H7 (cell line): ENCODE measurements at places on chromosomes 1 and 21.

- DNase-seq, result peak; percentile 10
Observed at GRCh38 chr1:6923012-6923411, 137.8 kb downstream of the CAMTA1 start.

DNA sequence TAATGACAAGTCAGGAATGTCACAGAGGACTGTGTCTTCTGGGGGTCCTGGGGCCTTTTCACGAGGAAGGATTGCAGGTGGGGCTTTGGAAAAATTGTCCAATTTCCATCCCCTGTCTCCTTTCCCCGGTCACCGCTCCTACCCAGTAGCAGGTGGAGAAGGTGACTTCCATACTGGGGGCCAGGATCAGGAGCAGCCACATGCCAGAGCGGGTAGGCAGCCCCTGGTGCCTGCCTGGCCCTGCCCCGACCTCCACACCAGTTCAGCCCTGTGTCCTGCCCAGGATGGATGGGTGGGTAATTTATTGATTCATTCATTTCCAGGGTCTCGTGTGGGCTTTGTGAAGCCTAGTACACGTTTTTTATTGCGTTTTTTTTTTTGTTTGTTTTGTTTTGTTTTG, 51.7 kb downstream of the PRKCZ start:
- DNase-seq, result no peak

DNA sequence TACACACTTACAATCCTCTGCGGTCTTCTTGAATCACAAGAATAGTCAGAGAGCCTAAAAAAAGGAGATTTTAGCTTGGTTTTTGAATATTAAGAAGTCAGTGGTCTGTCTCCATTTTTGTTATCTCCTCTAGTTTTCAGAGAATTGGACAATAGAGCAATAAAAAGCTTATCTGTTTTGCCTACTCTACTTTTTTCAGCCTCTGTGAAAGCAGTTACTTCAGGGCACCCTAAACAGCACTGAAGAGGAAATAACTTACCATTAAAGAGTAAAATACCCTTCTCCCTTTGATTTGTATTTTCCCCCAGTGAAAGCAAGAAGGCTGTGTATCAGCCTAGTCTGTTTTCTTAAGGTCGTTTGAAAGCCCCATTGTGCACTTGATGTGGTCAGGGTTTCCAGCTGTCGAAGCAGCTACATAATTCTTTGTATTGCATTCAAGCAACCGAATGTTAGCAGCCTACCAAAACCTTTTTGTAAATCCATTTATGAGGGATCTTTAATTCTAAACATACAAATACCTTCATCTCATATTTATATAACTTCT, 1.0 kb downstream of the NTMT2 start:
- no peak for DNase-seq

GRCh38 chr21:15149600-15150224, 84.9 kb upstream of the NRIP1 start:
- no peak for DNase-seq

GRCh38 chr1:89905395-89906058, 84.7 kb downstream of the LRRC8D start:
- DNase-seq, result peak; percentile 26

DNA sequence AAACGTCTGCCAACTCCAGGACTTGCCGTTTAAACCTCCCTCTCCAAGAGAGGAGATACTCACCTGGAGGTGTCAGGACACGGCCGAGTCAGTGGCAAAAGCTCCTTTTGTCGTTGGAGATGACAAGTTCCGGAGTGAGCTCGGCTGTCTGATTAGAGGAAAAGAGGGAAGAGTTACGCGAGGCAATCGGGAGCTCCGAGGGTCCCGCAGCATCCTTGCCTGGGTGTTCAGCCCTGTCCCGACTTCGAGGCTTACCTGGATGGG, 497 bp downstream of the ID3 start:
- DNase-seq, result no peak

- no peak for DNase-seq
Observed at GRCh38 chr1:113947388-113948107, 18.4 kb downstream of the HIPK1 start.

GRCh38 chr1:202283991-202284390, 57.7 kb downstream of the UBE2T start:
- no peak for DNase-seq

DNA sequence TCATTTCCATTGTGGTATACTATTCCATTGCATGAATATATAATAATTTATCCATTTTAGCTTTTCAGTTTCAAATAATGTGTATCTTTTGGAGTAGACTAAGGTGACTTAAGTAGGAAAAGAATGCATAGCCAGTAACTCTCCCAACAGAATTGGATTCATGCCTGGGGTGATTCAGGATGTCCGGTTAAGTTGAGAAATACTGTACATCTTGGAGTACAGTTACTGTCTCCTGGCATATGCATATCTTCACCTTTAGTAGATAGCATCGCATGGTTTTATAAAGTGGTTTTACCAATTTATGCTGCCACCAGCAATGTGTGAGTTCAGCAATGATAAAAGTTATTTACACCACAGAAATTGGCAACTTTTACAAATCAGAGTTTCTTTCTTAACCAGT, 18.6 kb upstream of the SLC6A9 start:
- DNase-seq, result no peak

- no peak for DNase-seq
Observed at GRCh38 chr21:33584455-33584854, 4.0 kb downstream of the DONSON start.

- DNase-seq, result no peak
Observed at GRCh38 chr21:26761174-26761915, 83.9 kb downstream of the ADAMTS1 start.

DNA sequence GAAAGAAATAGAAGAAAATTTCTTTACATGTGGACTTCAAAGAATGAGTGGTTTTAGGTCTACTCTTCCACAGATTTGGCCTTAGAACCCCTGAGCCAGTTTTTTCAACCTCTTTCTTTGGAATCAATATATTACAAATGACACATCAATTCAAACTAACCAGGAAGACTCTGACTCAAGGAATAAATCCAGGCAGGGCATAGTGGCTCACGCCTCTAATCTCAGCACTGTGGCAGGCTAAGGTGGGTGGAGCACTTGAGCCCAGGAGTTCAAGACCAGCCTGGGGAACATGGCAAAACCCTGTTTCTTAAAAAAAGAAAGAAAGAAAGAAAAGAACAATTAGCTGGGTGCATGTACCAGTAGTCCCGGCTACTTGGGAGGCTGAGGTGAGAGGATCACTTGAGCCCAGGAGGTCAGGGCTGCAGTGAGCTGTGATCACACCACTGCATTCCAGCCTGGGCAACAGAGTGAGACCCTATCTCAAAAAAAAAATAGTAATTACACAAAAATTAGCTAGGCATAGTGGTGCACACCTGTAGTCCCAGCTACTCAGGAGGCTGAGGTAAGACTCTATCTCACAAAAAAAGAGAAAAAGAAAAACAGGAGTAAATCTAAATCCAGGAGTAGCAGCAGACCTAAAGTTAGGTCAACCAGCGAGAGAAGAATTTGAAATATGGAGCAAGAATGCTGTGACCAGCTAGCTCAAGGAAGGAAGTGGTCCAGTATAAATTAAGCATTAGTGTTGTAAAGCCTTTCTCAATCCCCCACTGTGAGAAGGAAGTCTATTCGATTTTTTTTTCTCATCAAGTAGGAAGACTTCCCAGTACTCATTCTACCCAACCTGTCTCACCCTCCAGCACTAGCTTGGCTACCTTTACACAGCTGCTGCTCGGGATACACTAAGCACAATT, 1.9 kb downstream of the SORT1 start:
- DNase-seq, result no peak

DNA sequence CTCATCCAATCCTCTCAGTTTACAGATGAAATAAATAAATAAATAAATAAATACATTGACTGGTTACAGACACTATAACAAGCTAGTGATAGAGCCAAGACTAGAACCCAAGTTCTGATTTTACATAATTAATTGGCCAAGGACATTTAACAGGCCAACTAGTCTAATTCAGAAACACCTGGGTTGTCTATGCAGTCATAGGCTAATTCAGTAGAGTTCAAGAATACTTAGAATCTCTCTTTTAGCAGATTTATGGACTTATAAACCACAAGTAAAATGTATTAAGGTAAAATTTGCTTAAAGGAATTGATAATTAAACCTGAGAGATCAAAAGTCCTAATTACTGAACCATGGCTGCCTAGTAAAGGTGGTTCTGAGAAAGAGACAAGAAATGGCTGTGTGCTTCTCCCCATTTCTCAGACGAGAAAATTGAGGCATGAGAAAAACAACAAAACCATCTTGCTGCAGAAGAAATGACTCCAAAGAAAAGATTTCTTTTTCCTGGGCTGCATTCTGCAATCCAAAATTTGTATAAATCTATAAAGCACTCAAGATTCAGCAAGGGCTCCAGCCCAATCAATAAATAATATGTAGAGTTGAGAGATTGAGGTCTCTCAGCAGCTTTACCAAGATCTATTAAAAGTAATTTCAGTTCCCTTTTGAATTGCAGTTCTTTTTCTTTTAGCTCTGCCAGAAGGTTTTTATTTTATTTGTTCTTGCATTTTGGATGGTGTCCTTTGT, 98.3 kb downstream of the DUSP10 start:
- DNase-seq, result no peak
